ENCODE measurements at places on chromosomes 11 and 22.

- DNase-seq = no peak
Measured at GRCh38 chr11:13102513-13102840, 93.4 kb downstream of the RASSF10 start.

DNA sequence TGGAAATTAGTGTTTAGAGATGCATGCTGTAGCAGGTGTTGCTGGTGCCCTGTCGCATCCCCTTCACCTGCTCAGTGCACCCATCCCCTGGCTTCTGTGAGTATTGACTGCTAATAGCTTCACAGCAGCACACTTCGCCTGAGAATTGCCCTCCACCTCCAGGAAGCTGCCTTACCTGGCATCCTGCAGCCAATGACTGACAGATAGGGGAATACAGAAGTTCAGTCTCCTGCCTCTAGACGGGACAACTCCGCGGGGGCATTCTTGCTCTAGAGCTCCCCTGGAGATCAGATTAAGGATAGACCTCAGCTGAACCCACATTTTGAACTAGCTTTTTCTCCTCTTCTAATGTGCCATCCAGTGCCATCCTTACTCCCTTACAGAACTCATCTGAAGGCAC lies 9.3 kb upstream of the CD3E start:
- no peak for DNase-seq

DNA sequence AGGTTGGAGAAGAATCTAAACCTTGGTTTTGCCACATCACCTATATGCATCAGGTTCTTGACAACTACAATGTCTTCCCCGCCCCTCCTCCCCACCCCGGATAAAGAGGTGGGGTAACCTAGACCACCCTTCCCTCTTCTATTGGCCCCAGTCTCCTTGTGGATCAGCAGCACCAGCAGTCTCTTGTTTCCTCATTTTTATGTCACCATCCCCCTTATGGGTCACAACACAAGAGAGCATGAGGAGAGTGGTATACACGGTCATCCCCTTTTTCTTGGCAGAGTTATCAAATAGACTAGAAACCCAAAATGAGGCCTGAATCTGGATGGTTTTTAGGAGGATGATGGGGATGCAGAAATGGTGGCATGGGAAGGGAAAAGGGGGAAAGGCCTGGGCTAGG lies 1.2 kb downstream of the MS4A4E start:
- no peak for DNase-seq

GRCh38 chr11:76115555-76115954 lies 90.7 kb downstream of the WNT11 start:
- DNase-seq = no peak

DNA sequence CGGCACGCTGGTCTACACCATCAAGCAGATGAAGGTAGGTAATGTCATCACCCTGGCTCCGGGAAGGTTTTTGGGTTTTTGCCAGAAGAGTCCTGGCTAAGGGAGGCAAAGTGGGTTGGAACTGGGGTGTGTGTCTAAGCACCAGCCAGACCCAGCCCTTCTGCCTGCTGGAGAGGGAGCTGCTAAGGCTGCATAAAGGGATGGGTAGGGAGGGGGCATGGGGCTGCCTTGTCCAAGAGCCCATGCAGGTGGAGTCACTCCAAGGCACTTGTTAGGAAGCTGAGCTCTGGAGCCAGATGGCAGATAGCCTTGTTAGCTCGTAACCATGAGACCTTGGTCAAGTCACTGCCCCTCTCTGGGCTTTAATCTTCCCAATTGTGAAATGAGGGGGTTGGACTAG lies 48.0 kb downstream of the TIMP3 start:
- DNase-seq = no peak

DNA sequence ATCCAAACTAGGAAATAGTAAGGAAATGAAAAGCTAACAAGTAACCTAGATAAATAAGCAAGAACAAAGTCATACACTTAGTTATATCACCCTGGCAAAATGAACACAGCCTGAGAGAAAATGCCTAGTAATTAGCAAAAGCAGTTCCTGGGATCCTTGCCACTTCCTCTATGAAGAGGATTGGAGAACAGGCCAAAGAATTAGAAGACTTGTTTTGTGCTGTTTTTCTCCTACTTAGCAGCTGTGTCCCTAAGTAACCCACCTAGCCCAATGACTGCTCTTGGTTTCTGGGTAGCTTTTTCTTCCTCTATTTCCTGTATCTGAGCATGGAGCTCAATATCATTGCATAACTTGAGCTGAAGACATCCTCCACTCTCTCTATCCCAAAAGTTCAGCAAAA lies 713.9 kb downstream of the ETS1 start:
- DNase-seq = no peak

DNA sequence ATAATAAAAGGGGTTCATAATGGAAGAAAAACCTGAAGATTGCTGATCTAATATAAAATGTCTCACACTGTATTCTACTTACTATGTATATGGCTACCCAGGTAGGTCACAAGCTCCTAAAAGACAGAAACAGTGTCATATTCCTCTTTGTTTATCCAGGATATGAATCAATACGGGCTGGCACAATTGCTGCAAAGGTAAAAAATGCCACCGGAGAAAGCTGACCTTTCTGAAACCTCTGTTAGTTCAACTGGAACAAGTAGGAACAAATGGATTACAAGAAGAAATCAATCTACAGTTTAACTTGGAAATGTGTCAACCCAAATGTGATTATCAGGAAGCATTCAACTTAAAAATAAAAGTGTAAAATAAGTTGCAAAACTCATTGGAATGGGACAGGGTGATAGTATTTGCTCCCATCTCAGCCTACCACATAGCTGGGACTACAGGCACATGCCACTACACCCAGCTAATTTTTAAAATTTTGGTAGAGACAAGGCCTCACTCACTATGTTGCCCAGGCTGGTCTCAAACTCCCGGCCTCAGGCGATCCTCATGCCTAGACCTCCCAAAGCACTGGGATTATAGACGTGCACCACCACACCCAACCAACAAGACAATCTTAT lies 27.6 kb downstream of the SLC35F2 start:
- no peak for DNase-seq

DNA sequence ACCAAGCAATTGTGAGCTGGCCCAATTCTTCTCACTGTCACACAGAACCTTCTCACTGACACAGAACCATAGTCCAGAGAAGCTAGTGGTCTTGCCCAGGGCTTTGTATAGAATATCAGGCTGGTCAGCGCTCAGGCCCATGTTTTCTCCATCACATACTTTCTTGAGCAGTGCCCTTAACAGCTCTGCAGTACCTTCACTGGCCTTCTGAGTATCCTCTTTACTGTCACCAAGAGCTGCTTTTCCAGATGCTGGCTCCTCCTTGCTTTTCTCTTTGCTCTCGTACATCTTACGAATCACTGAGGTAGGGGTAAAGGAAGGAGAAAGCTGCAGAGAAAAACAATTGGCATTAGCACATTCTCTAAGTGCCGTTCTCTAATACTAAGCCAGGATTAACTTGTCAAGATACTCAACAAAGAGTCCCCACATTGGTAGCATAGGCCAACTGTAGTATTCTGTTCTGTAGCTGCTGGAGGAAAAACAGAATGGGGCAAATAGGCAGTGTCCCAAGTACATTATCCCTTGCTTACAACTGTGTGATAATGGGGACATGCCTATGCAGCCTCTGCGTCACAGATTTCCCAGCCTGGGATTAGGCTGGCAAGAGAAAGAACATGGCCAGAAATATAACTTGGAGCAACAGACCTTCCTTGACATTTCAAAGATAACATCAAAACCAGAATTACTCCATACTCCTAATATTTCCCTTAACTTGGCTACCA lies 43.5 kb downstream of the DRG1 start:
- no peak for DNase-seq

DNA sequence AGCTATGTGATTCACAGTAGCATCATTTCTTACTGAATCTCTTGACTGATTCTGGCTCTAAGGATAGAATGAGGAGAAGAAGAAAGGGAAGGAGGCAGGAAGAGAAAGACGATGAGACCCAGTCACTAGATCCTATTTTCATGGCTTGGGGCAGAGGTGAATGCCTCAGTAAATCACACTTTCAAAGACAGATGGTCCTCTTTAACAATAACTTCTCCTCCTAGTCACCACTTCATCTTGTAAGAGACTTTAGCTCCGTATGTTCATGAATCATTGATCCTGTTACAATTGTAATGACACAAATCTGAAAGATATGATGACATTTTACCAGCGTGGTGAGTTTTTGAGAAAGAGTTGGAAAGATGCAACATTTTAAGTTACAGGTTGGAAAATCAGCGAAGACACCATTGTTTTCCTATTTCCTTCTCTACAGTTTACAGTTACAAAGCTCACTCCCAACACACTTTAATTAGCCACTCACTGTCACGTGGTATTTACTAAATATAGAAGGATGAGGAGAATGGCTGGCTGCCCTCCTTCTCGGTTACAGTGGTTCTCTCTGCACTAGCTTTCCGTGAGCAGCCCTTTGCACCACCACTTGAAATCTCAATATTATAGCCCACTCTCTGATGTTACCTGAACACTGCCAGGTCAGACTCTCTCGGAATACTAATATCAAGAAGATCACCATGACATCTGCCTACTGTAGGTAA lies 205.8 kb downstream of the CADM1 start:
- no peak for DNase-seq

All from C1 segment of cervical spinal cord (tissue), 14 donors.